ENCODE measurements at places on chromosomes 2 and 18.

DNA sequence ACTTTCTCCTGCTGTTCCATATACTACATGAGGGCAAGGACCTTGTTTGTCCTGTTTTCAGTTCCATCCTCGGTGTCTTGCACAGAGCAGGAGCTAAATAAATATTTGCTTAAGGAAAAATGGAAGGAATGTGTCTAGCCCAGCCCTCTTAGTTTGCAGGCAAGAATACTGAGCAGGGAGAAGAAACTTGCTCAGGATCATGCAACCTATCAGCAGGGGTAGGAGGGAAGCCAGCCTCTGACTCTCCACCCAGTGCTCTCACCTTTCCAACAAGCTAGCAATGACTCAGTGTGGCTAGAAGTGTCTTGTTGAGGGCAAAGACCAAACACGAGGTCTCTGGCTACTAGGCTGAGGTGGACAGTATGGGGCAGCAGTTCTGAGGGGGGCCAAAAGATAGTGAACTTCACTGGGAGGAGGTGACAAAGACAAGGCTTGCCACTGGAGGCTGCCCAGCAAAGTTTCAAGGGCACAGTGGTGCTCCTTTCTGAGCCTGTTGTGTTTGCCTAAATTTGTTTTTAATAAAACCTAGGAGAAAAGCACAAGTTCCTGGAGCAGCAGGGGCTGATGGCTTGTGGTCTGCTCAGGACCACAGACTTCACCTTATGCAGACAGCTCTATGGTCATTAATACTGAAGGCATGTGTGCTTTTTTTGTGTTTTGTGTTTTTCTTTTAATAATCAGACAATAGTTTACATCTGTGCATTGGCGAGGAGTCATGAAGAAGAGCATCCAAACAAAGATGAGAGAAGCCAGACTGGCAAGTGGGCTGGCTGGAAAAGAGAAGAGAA, 49.1 kb upstream of the CTAGE1 start:
- DNase-seq: no peak

- DNase-seq: peak; percentile 32
Observed at GRCh38 chr2:109481196-109481555, 132.6 kb downstream of the SEPTIN10 start.

GRCh38 chr18:75089748-75090327, 119.1 kb downstream of the PTGR3 start:
- DNase-seq: no peak

DNA sequence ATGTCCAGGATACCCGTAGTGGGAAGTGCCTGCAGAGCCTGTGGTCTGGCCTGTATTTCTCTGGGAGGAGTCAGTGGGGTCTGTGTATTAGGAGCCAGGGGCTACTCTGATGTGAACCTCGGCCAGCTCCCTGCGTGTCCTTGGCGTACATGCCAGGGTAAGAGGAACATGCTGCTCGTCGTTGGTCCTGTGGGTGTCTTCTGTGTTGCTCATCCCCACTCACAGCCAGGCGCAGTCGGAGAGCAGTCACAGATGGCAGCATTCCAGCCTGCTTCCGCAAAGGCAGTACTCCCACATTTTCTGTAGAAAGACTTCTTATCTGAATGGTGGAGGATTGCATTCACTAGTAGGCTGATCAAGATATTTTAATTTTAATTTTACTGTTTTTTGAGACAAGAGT, 84.9 kb downstream of the DGKD start:
- DNase-seq: no peak

- no peak for DNase-seq
Observed at GRCh38 chr2:187079901-187080300, 230.9 kb upstream of the ZSWIM2 start.

GRCh38 chr2:228786901-228787300, 484.2 kb downstream of the PID1 start:
- no peak for DNase-seq

GRCh38 chr2:23484767-23485166, 99.8 kb downstream of the KLHL29 start:
- no peak for DNase-seq

DNA sequence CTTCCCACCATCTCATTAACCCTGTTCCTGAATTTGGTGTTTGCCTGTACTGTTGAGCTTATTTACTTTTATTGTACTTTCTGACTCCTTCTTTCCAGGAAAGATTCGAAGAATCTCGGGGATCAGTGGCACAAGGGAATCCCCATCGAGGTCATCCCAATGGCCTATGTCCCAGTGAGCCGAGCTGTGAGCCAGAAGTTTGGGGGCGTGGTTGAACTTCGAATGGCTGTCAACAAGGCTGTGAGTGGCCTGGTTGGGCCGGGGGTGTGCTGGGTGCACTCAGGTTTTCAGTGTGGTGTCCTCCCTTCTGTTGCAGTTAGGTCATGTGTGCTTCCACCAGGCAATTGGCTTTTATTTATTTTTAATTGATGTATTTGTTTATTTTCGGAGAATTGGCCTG, 45.0 kb downstream of the RPIA start:
- no peak for DNase-seq

DNA sequence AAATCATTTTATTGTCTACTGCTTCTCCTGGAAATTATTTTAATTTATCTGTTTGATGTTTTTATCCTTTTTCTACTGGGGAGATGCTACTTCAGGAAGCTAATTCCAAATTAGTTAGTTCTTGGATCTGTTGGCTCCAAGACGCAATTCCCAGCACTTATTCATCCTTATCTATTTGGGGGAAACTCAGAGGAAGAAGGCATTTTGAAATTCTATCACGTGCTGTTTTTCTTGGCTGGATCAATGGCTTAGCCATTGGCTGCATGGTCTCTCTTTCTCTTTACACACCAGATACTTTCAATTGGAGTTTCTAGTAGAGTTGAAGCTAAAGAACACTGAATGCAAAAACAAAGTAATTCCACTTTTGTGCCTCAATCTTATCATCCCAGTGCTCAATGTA, 98.3 kb downstream of the RAPGEF4 start:
- DNase-seq: no peak

- DNase-seq: peak; percentile 94
Observed at GRCh38 chr2:238239863-238240756, at the start of gene HES6. HES6 (minus strand) TSS chr2:238240038; CDS start chr2:238239905, 133 bp downstream.

- DNase-seq: no peak
Observed at GRCh38 chr18:4399929-4400328, 55.2 kb downstream of the DLGAP1 start.

DNA sequence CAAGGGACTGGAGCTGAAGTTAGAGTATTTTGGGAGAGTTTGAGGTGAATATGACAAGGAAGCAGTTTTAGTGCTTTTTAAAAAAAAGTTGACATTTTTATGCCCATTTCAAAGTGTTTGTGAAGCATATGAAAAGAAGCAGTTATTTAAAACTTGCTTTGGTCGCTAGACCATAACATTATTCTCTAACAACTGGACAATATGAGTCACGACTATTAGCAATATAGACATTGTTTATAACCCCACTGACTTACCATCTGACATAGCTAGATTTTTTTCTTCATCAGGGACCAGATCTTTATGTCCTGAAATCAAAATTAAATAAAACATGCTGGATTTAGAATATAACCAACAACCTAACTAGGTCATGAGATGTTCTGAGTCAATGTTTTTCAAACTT, 22.6 kb upstream of the DYTN start:
- DNase-seq: no peak

DNA sequence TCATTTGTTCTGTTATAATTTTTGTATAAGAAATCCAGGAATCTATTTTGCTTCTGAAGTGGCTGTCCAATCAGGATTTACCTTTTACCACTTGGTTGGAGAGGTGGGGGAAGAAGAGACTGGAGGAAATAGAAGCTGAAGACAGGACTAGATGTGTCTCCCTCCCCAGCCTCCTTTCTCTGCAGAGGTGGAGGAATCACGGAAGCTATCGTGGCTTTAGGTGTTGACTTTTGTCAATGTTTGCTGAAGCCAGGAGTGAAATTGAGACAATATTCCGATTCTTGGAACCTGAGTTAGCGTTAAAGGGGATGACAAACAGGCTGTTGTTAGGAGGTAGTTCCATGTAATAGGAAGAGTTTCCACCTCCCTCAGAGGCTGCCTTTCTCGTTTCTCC, 43.5 kb downstream of the PDCL3 start:
- no peak for DNase-seq
